Right lobe of liver (tissue), 6 donors: ENCODE measurements at places on chromosomes 12 and 14. TPM values are rescaled to one million over a fixed set of nuclear protein-coding genes. Genes with fewer than 3 reads are reported as not detected.

Gene NTS
- 0.56 TPM for total RNA-seq

Gene LYZ
- 69.9 TPM for total RNA-seq

Gene SLC25A21
- total RNA-seq: 0.09 TPM

Gene PIP4K2C
- 27.6 TPM for total RNA-seq

Gene CLEC2D
- 0.62 TPM for total RNA-seq

Gene LRP1-AS
- not detected for total RNA-seq

Gene CRIP2
- total RNA-seq: 16.3 TPM

Gene RFX4
- total RNA-seq: not detected
